ELR (cell line): ENCODE measurements at places on chromosomes 4 and X.
A peak's percentile ranks its signal among the peaks of the same experiment; 100 is the strongest.

- no peak for DNase-seq
These were observed 138.7 kb upstream of the RAPGEF2 start for GRCh38 chr4:158964114-158964727.

DNA sequence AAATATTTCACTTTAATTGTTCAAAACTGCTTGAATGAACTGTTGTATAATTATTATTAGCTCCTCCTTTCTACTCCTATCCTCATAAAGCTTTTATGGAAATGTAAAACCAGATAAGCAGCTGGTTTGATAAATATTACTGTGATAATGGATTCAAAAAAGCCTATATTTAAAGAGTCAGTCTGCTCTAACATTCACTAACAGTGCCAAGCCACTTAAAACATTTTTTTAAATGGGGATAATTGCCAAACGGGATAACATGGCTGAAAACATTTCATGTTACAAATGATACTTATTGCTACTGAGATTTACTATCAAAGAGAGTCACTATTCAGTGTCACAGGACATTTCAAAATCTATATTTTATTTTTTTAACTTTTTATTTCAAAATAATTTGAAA is 17.4 kb downstream of the ARHGAP24 start:
- no peak for DNase-seq

DNA sequence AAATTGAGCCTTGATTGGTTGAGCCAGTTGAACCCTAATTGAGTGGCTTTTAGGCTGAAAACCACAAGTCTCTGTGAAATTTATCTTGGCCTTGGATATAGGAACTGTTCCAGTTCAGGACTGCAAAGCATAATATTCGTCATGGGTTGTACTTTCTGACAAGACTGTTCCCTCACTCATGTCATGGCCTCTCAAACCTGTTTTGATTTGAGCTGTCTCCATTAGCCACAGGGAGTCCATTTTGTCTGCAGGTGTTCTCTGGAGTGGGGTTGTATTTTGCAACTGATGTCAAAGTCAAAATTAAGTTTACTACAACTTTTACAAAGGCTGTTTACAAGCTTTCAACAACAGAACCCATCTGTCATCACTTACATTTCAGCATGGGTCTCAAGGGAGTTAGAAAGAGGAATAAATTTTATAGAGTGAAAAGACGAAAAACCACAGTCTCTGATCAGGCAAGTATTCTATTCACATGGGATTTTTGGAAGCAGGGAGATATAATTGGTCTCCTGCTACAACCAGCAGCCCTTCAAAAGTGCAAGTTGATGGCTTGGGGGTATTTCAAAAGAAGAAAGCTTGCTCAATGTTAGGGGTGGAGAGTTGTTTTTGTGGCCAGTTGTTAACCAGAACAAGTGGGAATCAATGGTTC is 1716.3 kb downstream of the C4orf33 start:
- no peak for DNase-seq

GRCh38 chr4:128468123-128468989 is 180.7 kb upstream of the PGRMC2 start:
- DNase-seq = peak; percentile 88

GRCh38 chrX:31337332-31337731 is 265.5 kb upstream of the FTHL17 start:
- no peak for DNase-seq

DNA sequence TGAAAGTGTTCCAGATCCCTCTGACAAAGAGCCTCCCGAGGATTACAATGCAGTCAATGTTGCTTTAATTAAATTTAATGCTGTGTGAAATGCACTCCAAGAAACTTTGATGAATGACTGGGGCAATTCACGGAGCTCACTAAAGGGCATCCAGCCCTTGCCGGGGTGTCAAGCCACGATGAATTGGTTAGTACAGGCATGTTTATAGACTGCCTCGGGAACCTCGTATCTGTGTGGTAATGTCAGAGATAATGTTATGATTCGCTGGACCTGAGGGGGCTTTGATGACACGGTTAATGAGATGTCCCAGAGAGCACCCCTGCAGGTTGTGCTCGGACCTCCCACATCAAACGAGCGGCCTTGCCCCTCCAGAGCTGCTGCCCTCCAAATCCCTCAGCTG is 428.8 kb downstream of the NKX6-1 start:
- DNase-seq = no peak

- DNase-seq = peak; percentile 71
These were observed 52.8 kb upstream of the PPP3CA start for GRCh38 chr4:101400096-101400495.

GRCh38 chr4:41334182-41334581 is 77.5 kb downstream of the UCHL1 start:
- DNase-seq = no peak

- DNase-seq = peak; percentile 0
These were observed 243.9 kb upstream of the SPANXN1 start for GRCh38 chrX:145003443-145003842.

DNA sequence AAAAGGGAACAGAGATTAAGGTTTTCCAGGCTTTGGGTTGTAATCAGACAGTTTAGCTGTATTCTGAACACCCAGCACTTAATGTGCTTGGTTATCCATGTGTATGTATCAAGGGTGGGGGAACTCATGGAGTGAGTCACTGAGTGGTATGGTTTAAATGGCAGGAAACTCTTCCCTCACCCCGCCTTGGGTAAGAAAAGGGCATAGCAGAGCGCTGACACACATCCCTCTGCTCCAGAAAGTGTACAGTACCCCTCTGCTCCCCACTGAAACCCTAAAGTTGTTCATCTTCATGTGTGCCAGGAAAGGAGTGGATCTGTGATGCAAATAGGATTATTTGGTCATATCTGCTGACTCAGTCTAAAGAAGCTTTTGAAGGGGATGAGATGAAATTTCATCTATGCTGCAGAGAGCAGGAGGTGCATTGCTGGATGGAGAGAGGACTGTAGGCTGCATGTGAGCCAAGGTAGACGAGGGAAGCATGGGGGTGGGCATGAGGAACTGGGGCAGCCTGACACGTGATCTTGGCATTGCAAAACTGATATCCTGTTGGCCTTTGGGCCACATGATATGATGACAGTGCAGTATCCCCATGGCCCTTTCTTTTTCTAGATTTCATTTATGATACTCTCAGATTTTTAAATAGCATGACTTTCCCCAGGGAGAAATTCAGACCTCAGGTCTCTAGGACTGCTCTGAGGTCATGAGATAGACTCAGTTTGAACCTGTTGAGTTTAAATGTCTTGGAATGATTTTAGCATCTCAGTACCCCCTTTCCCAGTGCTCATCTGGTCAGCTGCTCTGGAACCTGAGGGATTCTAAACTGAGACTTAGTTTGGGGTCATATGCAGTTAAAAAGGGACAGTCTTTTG is 84.8 kb downstream of the TMEM164 start:
- DNase-seq = peak; percentile 95

GRCh38 chr4:174640146-174640545 is 117.9 kb upstream of the HPGD start:
- no peak for DNase-seq

DNA sequence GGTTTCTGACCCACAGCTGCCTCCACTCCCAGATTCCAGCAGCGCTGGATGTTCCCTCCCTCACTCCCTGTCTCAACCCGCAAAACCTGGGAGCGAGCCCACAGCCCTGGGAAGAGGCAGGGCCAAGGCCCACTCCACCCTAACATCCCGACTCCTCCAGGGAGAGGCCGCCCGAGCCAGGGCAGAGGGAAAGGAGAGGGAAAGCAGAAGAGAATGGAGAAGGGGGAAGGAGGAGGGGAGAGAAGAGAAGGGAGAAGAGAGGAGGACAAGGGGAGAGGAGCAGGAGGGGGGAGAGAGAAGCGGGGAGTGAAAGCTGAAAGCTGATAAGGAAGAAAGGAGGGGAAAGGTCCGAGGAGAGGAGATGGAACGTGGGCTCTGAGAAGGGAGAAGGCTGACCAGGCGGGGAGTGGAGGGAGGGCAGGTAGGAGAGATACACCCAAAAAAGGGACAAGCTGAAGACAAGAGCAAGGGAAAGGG is 120.2 kb upstream of the PJA1 start:
- DNase-seq = no peak

- no peak for DNase-seq
These were observed 21.5 kb upstream of the LSM6 start for GRCh38 chr4:146154057-146154456.

DNA sequence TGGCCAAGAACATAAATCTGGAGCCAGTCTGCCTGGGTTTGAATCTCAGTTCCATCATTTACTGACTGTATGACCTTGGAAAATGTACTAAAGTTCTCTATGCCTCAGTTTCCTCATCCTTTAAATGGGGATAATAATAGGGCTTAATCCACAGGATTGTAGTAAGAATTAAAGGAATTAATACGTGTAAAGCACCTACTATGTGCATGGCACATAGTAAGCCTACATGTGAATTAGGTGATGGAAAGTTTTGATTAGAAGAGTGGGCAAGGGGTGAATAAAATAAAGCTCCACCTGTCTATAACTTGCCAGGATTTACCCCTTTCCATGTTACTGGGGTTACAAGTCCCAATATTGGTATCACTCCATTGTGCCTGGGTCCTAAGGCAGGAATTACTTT is 35.8 kb upstream of the IL13RA2 start:
- no peak for DNase-seq

DNA sequence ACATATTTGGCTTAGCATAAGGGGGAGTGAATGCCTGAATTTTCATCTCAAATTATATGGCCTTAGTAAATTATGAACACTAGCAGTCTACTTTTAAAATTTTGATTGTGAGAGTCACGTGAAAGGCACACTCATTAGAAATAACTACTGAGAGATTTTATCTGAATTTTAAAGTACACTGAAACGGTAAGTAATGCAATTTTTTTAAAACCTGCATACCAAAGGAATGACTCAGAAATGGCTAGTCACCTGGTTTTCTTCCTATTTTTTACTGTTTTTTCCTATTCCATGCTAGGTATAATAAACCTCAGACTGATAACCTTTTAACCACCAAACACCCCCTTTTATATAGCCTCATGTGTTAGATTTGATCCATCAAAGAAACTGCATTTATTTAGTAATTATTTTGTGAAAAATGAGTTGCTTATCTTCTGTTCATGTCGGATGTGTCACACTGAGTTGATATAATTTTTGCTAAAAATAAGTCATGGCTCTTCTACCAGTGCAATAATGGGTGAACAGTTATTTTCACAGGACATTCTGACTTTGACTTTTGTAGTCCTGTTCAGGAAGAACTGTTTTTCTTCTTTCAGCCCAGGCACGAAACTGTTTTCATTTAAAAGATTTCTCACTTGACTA is 40.4 kb downstream of the CPEB2 start:
- DNase-seq = peak; percentile 70

DNA sequence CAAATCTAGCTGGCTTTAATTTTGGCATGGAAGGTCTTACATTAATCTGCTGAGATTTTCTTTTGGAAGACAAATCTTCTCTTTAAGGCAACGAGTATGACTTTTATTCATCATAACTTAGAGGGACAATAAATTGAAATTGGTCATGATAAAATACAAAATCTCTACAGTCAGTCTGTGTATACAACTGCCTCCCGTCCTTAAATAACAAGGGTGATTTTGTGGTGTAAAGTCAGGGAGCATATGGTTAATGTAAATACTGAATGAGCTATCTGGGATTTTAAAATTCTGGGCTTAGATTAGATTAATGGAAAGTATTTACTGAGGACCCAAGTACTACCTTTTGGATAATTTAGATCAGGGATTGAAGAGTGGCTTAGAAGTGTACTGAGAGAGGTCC is 328.4 kb upstream of the HAND2 start:
- no peak for DNase-seq

- no peak for DNase-seq
These were observed 1086.7 kb downstream of the STIM2 start for GRCh38 chr4:27947302-27947701.

- no peak for DNase-seq
These were observed 2.3 kb downstream of the FHDC1 start for GRCh38 chr4:152938237-152938947.

DNA sequence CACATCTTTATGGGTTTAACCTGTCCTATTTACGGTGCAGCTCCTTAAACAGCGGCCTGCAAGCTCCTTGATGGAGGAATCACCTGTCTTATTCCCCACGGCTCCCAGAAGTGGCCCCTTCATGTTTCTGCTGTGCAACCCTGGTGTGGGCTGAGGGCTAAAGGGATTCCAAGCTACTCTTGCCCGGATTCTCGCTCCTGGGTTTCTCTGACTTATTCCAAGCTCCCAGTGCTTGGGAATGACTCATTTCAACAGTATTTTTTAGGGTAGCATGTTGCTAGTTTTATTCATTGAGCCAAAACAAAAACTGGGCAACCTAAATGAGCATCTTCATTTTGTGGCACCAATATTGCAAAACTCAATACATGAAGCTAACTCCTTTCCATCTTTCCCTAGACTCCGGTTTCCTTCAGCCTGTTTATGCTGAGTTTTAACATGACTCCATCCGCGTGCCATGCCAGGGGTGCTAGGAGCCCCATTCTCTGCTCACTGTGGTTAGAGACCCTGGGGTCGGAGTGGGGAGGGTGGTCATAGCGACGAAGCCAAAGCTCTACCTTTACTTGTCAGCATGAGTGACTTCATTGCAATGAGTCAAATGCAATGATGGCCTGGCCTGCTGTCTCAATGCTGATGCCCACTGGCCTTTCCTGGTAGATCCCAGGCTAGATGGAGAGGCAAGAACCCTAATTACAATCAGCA is 349.7 kb downstream of the NR3C2 start:
- no peak for DNase-seq

- DNase-seq = no peak
These were observed 8.7 kb downstream of the PDE6B start for GRCh38 chr4:633976-634598.

DNA sequence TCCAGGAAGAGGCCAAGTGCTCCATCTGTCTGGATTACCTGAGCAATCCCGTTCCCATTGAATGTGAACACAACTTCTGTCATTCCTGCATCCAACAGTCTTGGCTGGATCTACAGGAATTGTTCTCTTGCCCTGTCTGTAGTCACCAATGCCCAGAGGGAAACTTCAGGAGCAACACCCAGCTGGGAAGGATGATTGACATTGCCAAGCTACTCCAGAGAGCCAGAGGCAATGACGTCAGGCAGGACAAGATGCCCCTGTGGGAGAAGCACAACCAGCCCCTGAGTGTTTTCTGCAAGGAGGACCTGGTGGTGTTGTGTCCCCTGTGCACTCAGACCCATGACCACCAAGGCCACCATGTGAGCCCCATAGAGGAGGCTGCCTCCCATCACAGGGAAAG is 21.3 kb upstream of the TRIM60 start:
- DNase-seq = no peak

DNA sequence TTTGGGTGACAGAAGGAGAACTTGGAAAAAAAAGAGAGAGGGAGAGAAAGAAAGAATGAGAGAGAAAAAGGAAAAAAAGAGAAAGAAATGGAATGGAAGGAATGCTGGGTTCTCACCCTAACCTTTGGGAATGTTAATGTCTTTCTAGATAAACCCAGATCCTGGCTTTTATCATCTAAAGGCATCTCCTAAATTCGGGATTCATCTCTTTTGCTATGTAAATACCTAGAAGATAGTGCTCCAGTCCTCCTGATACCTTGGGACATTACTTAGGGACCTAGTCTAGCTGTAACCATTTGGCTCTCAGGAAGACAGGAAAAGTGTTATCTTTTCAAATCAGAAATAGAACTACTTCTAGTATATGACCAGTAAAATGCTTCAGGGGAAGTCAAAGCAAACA is 15.8 kb upstream of the SPCS3 start:
- DNase-seq = no peak
